ENCODE measurements at places on chromosomes 5 and 9.

- no peak for DNase-seq
Measured at GRCh38 chr9:110538647-110539041, 40.9 kb downstream of the SVEP1 start.

DNA sequence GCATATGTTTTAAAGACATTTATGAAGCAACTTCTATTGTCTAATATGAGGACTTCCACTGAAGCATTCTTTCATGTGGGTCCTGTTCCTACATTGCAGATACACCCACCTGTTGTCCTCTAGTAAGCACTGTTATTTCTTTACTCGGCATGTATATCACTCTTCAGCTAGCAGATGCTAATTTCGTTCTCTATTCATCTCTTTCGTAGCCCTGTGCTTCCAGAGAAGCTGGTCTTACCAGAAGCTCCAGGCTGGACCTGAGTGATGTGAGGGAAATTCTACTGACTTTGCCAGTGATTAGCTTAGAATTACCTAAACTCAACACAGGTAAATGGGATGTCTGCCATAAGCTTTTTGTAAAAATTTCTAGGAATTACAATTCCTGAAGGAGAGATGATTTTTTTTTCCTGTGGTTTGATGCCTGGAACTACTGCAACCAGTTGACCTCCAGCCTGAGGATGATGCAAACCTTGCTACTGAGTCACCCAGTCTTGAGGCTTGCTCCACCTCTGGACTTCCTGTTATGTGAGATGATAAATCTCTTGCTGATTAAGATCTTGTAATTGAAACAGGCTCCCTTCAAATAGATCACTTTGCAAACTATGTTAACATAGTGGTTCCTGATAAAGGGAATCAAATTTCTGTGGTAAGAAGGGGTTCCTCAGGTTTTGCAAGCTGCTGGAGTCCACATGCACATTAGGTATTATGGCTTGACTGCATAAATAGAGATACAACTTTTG is 52.2 kb upstream of the SPINK5 start:
- DNase-seq, result peak; percentile 95

GRCh38 chr5:128434993-128435392 is 103.1 kb downstream of the FBN2 start:
- no peak for DNase-seq

DNA sequence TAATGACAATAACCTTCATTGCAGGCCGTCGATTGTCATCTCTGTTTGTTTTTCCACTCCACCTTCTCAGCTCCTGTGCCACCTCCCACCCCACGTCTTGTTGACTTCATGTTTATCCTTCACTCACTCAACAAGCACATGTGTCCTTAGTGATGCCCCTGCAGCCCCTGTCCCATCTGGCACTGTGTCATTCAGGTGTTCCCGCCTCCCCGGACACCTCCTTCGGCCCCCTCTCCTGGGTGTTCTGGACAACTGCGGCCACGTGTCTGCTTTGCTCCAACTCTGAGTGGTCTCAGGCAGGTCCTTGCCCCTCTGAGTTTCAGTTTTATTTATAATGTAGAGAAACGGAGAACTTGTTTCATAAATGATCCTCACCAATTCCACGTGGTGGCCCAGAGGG is 91.0 kb upstream of the COL5A1 start:
- no peak for DNase-seq

DNA sequence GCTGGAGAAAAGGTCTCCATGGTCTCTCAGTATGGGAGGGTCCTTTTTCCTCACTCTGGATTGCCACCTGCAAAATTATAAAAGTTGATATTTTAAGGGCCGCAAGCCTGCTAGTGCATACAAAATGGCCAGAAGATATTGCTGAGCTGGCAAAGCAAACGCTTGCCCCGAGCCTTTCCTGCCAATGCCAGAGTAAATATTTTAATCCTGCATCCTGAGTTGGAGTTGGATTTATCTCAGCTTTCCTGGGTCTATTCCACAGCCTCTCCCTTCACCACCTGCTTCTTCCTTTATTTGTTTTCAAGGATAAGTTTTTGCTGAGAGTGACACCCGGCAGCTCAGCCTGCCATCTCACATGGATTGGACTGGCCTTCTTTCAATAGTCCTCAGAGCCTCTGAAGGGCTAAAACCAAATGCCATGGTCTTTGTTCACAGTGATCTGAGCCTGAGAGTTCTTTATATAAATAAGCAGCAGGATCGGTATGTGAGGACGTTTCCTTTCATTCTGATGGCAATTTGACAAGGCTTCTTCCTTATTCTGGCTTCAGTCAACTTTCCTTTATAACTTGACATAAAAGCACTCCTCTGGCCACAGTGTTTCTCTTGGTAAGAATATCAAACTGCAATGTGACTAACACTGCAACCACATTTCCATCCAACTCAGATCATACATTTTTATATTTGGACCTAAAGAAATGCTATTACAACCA is 170.1 kb downstream of the ADAMTS12 start:
- DNase-seq, result peak; percentile 65

DNA sequence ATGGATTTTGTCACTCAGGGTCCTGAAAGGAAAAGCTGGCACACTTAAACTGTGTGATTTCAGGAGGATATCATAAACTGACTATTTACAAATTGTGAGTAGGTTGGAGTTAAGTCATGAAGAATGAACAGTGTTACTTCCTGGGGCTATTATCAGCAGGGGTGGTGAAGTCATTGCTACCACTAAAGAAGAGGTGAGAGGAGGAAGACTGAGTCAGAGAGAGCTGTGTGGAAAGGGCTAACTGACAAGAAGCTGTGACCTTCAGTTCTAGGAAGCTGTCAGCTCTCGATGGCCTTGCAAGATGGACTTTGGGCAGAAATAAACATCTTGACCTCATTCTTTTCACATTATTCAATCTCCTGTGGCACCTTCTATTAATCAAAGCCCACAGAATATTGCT is 72.3 kb upstream of the STARD4 start:
- DNase-seq, result peak; percentile 96
